ENCODE measurements at places on chromosomes 7 and 10.

DNA sequence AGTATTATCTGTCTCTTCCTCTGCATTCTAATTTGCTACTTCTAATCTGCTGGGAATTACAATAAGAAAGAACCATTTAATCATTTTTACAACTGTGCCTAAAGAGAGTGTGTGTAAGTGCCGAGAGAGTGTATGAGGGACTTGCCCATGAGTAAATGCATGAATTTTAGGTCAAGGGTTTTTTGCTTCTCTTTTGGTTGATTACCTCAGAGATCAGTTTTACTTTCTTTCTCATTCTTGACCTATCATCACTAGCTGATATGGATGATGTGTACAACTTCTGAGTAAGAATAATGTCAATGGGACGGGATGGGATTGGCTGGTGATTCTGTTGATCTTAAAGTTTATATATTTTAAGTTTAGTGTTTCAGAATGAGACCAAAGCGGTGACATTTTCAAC, 47.8 kb downstream of the IKZF1 start:
- DNase-seq: no peak

DNA sequence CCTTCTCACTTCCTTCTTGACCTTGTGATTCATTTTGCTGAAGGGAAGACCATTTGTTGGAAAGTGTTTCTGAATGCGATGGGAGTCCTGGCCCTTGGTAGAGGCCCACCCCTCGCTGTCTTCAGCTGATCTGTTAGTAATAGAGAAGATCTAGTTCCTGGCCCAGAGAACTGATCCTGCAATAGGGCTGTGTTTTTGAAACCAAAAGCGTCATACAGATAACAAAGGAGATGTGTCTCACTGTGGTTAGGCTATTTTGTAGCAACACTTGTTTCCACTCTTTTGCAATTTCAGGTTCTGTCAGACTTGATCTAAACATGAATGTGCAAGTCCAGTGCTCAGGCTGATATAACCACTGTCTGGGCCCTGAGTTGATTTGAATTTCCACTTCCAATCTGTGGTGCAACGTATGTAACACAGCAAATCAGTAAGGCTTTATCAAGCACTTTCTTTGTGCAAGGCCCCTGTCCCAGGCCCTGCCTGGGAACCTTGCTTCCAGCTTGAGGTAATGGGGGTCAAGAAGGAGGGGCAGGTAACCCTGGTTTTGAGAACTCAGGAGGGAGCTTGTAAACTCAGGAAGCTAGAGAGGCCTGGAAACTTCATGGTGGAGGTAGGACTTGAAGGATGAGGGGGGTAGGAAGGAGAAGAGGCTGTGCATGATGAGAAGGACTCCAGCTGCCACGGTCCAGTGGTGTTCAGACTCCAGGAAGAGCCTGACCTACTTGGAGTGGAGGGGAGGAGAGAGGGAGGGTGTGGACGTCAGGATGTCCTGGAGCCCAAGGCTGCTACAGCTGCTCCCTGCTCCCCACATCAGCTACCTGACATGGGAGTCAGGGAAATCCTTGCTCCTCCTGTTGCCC, 42.2 kb upstream of the SRGN start:
- DNase-seq: no peak

DNA sequence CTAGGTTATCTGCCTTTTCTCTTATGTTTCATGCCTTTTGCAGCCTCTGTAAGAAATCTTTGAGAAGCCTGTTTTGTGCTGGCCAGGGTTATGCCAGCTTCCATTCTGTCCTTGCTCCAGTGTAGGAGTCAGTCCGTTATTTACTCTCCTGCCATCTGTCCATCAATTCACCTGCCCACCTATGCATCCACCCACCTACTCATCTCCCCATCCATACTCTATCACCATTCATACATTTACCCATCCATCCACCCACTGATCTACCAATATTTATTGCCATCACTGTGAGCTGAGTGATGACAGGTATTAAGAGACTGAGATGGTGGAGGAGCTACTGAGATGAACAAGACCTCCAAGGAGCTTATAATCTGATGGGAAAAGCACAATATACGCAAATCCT, 12.7 kb upstream of the PPIF start:
- DNase-seq: no peak

GRCh38 chr10:15719049-15719898, 448 bp downstream of the ITGA8 start:
- DNase-seq: no peak

DNA sequence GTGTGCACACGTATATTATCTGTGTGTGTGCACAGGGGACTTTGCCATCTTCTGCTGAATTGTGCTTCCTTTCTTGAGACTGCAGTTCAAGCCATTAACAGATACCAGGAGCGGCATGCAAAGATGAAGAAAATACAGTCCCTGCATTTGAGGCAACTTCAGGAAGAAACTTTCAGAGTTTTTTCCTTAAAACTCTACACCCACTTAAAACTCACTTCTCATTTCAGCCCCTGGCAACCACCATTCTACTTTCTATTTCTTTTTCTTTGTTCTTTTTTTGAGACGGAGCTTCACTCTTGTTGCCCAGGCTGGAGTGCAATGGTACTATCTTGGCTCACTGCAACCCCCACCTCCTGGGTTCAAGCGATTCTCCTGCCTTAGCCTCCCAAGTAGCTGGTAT, 448.9 kb upstream of the ZMIZ1 start:
- no peak for DNase-seq

DNA sequence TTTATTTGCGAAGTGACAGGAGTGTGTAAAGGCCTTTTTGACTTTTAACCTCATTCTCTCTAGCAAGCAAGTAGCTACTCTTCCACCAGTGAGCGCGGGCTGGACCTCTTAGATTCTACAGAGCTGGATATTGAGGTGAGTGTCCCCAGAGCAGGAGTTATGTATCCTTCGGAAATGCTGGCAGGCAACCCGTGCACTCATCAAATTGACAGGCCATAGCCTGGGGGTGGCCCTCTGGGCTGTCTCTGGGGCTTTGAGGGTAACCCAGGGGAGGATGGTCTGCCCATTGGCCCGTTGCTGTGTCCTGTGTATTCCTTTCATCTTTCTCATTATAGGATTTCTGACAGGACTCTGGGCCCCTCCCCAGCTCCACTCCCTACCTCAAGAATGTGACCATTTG, 6.1 kb upstream of the PVRIG start:
- DNase-seq: no peak

DNA sequence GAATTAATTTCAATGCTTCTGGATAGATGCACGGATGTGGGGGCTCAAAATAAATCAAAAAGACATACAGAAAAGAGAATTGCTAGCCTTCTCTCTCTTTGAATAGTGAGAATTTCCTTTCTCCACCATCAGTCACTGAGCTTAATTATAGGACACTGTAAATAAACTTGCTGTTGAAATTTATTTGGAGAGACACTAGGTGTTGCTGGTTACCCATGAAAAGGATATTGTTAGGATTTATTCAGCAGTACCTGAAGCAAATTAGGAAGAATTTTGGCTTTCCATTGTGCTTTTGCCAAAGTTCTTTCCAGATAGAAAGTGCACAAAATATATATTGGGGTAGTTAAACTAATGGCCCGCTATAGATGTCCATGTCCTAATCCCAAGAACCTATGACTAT, 27.6 kb downstream of the GCC1 start:
- no peak for DNase-seq

DNA sequence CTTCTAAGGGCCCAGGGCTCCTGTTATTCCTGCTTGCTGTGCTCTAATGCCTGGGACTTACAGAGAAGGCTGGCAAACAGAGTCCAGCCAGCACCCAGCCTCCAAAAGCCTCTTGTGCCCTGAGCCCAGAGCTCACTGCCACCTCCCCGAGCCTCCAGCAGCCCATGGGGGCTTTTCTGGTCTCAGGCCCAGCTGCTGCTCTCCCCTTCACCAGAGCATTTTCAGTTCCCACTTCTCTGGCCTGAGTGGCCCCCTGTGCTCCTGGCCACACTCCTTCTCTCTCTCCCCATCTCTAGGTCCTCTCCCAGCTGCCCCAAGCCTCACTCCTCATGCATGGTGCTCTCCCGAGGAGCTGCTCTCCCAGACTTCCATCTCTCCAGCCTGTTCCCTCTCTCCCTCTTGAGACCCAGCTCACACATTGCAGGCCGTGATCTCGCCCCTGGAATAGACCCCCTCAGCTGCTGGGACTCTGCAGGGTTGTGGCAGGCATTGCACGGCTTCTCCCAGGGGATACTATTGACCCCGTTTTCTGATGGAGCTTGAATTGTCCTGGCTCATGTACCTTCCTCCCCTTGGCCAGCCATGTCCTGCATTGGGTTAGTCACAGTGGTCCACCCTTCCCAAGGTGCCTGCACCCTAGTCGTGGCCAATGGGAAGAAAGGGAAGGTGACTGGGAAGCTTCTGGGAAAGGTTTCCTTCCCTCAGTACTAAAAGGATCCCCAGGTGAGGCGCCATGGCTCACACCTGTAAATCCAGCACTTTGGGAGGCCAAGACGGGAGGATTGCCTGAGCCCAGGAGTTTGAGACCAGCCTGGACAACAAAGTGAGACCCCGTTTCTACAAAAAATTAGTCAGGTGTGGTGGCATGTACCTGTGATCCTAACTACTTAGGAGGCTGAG, 9.0 kb upstream of the RASSF4 start:
- no peak for DNase-seq

DNA sequence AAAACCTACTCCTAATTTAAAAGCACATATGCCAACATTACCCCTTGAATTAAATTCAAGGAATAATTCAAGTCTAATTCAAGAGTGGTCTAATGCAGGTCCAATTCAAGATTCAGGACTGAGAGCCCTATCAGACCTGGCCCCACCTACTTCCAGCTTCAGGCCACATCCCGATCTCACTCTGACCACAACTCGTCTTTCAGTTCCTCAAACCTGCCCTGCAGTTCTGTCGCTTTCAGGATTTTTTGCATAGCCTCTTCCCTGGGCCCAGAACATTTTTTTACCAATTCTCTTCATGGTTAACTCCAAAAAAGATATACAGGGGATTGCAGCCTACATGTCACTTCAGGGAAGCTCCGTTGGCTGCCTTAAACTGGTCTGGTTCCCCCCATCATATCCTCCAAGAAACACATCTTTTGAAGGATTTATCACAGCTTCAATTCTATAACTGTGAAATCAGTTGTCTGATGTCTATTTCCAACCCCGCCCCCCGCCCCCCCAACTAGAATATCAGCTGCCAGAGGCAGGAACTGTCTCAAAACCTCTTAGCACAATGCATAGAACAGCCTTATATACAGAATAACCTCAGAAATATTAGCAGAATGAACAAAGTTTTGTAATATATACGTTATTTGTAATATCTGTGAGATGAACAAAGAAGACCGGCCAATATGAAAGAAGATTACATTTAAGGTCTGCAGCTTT, 20.8 kb downstream of the CCDC6 start:
- DNase-seq: no peak

- no peak for DNase-seq
These were observed 2.7 kb downstream of the FRAT1 start for GRCh38 chr10:97321804-97322190.

GRCh38 chr10:67936416-67936815, 52.0 kb downstream of the SIRT1 start:
- DNase-seq: no peak

DNA sequence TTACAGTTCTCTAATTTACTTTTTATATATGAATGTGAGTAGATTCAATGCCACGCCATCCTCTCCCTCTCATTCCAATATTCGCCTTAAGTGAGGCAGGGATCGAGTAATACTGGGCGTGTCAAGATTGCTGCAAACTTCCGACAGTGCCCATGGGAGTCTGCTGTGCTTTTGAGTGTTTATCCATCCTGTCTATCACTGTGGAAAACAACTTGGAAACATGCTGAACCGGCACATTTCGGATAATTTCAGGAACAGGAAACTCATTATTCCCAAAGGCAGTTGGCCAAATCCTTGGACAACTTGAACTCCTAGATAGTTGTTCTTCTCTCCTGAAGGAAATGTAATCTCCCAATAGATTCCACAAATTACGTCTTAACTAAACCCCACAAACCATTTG, 28.5 kb downstream of the PIP4K2A start:
- no peak for DNase-seq

DNA sequence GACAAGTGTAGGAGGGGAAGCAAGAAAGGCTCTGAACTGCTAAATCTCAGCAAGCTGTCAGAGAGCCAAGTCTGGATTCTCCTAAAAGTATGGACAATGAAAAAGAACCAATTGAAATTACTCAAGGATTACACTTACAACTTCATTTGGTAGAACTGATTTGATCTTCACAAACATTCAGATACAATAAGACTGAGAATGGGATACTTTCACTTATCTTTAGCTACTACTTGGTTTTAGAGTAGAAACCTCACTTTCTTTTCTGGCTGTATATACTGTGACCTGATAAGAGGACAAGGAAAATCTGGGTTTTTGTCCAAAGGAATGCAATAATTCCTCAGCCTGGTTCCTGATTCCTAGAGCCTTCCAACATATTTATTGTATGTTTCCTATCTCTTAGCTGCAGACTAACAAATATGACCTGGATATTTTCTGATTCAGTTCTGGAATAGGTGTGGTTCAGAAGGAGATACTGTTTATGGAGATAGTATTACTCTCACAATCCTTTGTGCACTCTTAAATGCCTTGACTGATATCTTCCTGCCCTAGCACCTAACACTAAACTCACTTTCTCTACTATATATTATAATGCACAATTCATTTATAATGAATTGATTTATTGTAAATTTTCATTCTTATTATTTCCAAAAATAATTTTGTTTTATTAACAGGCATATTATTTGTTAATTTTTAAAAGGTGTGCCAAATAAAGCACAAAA, 7.3 kb downstream of the SEMA3A start:
- no peak for DNase-seq

GRCh38 chr7:53094827-53095226, 59.4 kb downstream of the POM121L12 start:
- no peak for DNase-seq
